ENCODE measurements at places on chromosomes 13 and 19.

DNA sequence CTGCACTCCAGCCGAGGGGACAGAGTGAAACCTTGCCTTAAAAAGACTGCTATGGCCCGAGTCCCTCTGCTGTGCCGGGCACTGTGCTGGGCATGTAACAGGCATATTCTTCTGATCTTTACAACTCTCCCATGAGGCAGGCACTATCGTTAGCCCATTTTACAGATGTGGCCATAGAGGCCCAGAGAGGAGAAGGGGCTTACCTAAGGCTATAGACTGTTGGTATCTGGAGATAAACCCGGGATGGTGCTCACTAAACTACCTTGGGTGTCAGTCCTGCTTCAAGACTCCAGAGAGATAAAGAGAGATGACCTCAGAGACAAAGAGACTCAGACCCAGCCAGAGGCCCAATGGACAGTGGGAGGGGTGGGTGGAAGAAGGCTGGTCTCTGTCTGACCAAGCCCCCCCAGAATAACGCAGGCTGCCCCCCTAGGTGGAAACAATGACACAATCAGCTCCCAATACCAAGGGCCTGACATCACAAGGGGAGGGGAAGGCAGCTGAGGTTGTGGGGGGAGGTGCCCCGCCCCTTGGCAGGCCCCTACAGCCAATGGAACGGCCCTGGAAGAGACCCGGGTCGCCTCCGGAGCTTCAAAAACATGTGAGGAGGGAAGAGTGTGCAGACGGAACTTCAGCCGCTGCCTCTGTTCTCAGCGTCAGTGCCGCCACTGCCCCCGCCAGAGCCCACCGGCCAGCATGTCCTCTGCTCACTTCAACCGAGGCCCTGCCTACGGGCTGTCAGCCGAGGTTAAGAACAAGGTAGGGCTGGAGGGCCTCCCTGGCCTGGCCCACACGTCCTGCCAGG is at the start of gene CNN1:
TSS of gene CNN1 (plus strand) at position 620 of the 805 bp plus-strand sequence. CDS start at position 697, 77 bp downstream.
- DNase-seq, result no peak

- no peak for DNase-seq
Observed at GRCh38 chr13:94243551-94243950, 235.9 kb downstream of the DCT start.

- no peak for DNase-seq
Observed at GRCh38 chr13:69872321-69873047, 235.1 kb upstream of the ATXN8OS start.

- DNase-seq, result no peak
Observed at GRCh38 chr13:103178986-103179943, 113.0 kb upstream of the SLC10A2 start.

DNA sequence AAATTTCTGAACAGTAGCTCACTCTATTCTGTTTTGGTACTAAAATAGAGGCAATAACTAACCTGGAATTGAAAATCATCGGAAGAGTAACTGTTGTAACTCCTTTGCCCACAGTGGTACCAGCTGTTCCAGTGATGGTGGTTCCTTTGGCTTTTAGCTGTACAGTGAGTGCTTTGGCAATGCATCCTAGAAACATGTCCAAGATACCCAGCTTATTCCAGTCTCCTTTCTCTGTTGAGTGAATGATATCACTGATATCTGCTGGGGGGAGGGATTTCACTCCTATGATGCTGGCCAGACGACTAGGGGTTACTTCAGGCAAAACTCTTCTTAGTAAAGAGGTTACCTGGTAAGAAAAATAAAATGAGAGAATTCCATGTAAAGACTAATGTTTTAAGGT is 40.6 kb upstream of the FBXL3 start:
- no peak for DNase-seq

DNA sequence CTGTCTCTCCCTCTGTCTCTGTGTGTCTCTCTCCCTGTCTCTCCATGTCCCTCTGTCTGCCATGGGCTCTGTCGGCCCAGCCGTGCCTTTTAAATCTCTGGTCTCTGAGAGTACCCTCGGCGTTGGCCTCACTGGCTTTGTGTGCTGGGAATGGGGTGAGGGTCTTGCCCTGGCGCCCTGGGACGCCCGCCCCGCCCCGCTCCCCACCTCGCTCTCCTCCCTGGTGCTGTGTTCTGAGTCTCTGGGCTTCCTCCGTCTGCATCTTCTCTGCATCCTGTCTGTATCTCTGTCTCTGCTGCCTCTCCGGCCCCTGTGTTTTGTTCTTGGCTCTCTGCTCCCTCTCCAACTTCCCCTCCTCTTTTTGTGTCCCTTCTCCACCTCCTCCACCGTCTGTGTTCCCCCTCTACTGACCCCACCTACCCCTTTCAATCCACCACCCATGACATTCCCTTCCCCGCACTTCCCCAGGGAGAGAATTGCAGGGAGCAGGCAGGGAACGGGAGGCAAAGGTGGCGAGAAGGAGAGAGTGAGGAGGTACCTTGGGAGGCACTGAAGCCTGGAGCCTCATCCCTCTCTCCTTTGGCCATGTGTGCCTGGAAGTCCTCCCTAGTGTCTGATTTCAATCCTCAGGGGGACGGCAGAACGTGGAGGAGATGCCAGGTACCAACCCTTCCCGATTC is 4.0 kb upstream of the MEIS3 start:
- no peak for DNase-seq

DNA sequence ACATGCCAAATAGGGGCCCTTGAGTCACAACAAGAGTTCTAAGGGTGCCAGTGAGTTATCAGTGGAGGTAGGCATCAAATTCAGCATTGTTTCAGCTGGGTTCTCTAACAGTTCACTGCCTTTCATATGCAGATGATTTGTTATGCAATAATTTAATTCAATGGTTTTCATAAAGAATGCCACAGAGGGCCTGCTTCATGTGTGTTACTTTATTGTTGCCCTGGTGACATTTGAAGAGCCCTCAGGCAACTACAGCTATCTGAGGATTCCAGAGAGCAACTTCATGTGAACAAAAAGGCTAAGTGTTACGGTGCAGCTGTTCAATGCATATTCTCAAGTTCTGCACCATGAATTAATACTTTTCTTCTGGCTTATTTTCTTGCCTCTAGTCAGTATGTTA is 43.1 kb upstream of the STARD13 start:
- no peak for DNase-seq
